Endothelial cell (in vitro differentiated cells): ENCODE measurements at places on chromosomes 6 and 20.

DNA sequence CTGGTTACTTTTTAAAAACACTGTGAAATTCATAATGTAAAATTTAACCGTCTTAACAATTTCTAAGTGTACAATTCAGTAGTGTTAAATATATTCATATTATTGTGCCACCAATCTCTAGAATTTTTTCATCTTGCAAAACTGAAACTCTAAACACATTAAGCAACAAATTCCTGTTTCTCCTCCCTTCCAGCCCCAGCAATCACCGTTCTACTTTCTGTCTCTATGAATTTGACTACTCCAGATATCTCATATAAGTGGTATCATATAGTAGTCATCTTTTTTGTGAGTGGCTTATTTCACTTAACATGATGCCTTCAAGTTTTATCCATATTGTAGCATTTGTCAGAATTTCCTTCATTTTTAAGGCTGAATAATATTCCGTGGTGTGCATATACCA, 44.7 kb downstream of the RSPH3 start:
- no peak for DNase-seq

DNA sequence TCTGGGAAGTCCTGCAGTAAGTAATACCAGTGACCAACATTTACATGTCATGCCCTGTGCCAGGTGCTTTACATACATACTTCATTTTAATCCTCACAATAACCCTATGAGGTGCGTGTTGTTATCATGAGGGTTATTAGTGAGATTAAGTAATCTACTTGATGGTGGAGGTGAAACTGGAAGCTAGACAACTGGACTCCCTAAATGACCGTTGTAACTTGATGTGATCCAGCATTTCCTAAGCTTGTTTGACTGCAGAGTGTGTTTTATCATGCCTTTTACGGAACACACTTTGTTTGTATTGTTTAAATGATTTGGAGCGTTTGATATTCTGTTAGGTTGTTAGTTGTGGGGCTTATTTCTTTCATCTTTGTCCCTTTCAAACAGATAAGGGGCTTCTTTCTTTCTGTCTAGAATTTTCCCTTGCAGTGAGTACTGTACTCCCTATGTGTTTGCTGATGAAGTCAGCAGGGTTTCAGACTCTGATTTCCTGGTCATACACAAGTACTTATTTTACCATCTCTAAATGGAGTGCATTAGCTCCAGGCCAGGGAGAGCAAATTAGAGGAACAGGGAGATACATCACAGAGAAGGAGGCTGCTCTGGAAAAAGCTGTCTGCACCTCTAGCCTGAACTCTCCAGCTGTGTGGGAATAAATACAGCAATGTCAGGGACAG, 29.7 kb downstream of the CHMP4B start:
- no peak for DNase-seq

- no peak for DNase-seq
Observed at GRCh38 chr6:100685747-100686146, 195.4 kb downstream of the ASCC3 start.

- DNase-seq = peak; percentile 55
Observed at GRCh38 chr6:408599-409102, 17.1 kb downstream of the IRF4 start.

DNA sequence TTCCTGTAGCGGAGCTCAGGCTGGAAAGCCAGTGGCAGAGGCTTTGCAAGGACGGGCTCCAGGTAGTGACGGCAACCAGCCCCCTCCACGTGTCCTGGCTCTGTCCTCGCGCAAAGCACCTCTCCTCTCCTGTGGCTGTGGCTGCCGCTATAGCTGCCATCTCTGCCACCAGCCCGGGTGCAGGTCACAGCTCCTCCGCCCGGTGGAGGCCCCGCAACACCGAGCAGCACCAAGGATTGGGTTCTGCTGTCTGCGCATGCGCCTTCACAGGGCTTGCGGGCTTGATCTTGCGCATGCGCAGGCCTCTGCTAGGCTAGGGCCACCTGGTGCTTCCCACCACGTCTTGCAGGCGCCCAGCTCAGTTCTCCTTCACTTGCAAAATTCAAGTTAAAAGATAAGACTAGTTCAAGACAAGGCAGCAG, 625.4 kb downstream of the QKI start:
- no peak for DNase-seq

- no peak for DNase-seq
Observed at GRCh38 chr20:44523746-44524145, 1.9 kb upstream of the SERINC3 start.

DNA sequence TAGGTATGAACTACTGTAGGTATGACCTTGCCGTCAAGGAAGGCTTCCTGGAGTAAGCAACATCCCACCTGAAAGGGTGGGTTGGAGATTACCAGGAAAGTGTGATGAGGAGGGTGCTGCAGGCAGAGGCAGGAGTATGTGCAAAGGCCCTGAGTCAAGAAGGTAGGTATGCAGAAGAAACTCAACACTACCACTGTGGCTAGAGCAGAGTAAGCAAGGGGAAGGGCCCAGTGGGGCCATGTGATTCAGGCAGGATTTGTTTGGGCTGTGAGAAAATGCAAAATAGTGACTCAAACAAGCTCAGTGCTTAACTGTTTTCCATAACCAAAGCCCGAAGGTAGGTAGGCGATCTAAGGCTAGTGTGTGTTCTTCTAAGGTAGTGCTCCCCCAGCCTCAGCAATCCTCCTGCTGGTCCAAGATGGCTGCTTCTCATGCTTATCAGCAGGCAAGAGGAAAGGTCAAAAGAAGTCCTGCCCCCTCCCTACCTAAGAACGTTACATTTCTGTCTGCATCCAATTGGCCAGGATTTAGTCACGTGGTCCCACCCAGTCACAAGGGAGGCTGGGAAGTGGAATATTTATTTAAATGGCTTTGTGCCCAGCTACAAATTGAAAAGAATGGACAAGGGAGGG, 36.2 kb upstream of the HMGA1 start:
- DNase-seq = no peak
